ENCODE measurements at places on chromosomes 1 and 21.

DNA sequence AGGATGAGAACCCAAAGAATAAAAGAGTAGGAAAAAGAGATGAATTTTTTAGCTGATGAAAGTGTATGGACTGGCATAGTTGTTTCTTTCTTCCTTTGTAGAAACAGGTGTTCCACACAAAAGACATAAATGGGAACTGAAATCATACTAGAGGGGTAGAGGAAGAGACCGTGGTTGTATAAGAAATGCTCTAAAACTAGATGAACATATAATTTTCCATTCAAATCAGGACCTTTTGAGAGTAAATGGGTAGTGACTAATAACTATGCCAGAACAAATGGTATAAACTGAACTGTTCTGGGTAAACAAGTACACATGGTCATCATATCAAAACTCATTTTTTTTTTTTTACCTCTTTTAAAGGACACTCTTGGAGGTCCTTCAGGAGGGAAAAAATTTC is 344.2 kb downstream of the VAV3 start:
- no peak for DNase-seq

DNA sequence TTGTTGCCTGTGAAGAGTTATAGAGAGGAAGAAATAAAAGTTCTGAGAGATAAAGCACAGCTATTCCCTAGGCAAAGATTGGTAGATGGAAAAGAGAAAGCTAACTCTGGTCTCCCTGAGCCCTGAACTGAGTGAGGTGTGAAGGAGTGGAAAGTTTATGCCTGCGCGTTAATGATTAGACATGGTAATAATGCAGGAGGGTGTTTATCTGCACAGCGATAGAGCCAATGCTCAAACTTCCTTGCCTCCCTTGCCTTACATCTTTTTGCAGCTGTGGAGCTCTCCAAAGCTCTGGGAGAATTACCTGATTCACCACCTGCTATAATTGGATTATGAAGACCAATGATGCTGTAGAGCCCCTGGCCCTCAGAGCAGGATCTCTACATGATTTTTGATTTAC is 32.8 kb upstream of the CHRM3 start:
- no peak for DNase-seq

DNA sequence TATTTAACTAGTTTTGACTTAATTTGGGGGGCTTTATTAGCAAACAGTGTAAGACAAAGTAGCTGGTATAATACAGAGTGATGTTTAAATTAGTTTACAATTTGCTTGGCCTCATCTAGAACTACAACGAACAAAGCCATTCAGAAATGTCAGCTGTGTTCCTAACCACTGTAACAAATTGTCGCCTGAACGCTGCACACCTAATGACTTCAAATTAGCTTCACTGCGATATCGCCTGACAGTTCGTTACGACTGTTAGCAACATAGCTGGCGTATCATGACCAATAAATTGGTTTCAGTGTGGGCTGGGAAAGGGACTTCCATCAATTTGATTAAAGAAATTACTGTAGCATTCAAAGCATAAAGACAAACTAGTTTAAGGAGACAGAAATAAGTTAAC is 139.8 kb upstream of the USH2A start:
- no peak for DNase-seq

DNA sequence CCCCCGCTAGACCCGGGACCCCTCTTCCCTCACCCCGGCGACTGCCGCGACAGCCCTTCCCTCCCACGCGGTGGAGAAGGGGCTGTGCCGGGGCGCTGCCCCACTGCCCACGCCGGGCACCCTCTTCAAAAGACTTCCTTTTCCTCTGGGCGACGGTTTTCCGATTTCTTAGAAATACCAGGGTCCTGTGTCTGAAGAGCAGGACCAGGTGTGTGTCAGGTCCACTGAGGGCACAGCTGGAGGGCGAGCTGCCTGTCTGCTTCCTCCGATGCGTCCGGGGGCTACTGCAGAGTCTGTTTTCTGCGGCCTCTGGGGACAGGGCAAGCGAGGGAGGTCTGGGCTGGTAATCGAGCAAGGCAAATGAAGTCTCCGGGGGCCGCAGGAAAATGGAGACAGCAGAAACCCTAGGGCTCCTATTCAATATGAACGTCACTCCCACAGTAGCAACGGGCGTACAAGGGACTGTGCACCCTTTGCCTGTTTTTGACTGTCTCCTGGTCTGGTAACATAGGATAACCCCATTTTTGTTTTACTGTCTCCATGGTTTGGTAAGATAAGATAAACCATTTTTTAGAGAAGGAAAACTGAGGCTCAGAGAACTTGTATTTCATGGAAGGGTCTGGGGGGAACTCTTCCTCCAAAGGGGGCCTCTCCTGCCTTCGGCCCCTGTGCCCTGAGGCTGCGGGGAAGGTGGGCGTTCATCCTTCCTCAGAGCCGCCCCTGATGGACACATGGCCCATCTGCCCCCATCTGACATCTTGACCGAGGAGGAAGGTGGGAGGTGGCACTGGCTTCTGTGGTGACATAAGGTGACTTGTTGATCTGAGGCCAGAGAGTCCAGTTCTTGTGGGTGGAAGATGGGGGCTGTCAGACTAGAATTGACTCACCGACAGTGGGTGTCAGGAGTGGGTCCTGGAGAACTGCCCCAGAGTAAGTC is 970 bp downstream of the TNFRSF1B start:
- no peak for DNase-seq

DNA sequence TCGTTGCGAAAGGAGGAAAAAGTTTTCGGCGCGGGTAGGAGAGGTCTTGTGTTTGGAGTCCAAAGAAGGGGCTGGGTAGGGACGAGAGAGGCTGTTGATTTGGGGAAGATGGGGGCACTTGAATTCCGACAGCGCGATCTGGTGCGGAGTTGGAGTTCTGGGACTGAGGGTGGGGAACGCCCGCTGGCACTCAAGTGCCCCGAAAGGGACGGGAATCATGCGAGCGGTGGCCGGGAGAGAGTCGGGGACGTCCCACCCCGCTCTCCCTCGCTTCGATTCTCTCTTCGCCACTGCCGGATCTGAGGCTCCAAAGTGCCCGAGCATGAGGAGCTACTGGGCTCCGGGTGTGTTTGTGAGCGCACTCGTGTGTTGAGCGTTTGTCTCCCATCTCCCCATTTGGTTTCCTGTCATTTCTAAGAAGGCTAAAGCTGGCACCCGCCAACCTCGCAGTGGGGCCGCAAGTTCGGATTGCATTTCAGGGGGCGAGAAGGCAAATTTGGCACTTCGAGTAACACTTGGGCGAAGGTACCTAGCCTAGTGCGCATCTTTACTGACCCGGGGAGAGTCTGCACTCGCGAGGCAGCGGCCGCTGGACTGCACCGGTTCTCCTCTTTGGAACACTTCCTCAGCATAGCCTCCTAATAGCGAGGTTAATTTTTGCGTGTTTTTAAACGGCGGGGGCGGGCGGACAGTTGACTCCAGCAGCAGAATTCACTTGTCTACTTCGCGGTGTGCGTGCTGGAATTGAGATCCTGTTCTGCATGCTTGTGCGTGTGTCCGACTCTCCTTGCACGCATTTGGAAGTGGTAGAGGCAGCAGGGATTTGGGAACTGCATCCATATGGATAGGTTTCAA is 1.2 kb downstream of the CHRM3 start:
- DNase-seq, result no peak

DNA sequence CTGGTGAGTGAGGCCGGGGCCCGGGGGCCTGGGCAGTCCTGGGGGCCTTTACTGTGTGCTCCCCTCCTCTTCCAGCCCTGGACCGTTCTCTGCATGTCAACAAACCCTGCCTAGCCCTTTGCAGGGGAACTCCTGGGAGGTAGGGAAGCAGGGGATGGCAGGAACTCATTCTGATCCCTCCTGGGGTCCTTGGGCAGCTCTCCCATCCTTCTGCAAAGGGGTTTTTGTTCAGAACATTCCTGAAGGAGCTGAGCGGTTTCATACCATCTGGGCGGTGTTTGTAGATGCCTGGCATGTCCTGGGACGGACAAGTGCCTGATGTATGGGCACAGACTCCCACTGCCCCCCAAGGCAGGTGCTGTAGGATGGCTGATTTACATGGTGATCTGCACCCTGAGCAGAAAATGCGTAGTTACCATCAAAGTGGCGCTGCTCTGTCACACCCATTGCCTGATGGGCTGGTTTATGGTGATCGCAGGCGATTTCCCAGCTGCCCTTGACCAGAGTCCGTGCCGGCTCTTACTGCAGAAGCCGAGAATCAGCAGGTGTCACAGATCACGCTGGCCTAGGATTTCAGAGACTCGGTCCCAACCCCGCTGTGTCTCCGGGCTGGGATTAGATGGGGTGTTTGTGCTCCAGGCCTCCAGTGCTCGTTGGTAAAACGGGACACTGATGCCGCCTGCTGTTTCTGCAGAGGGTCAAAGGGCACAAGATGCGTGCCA is 71.6 kb upstream of the TRAPPC10 start:
- DNase-seq, result no peak

GRCh38 chr1:226875641-226876295 is 5.4 kb downstream of the PSEN2 start:
- no peak for DNase-seq

GRCh38 chr1:197152662-197153061 is 6.2 kb upstream of the ASPM start:
- no peak for DNase-seq

DNA sequence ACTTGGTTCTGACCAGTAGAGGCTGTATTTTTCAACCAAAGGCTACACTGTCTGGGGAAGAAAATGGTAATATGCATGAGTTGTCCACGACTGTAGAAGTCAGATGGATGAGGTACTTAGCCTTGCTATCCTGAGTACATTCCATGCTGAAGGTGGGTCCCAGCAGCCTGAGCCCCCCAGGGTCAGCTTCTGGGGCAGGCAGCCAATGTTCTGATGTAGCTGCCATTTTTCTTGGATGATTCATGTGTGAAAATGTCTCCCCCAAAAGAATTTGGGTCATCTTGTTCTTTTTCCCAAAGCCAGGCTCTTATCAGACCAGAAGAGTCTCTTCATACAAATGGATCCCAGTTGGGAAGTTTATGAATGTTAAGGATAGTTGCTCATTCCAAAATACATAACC is 172.2 kb upstream of the UBE2U start:
- DNase-seq, result no peak

DNA sequence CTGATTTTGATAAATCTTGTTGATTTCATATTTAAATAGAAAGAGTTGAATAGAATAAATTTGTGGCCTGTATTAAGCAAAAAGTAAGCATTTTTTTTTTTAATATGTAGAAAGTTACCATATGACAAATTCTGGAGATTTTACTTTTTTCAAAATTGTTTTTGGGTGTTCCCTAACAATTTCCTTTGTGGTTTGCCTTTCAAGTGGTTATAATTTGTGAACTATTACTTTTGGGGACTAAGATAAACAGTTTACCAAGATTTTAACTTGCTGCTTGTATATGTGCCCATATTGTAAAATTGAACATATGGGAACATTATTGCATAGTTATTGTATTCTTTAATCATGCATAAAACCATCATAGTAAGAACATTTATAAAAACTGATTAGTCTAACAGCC is 34.6 kb downstream of the SLC30A7 start:
- no peak for DNase-seq

GRCh38 chr1:70768216-70768615 is 279.4 kb downstream of the PTGER3 start:
- DNase-seq, result no peak

- DNase-seq, result no peak
Measured at GRCh38 chr1:162172311-162173102, 103.0 kb downstream of the NOS1AP start.

- no peak for DNase-seq
Measured at GRCh38 chr1:178025613-178026356, 55.9 kb upstream of the SEC16B start.

- no peak for DNase-seq
Measured at GRCh38 chr21:44354001-44354405, 582 bp downstream of the TRPM2 start.

- no peak for DNase-seq
Measured at GRCh38 chr1:36096500-36097432, 8.1 kb downstream of the ADPRS start.

- no peak for DNase-seq
Measured at GRCh38 chr1:32071758-32072621, 749 bp upstream of the TMEM39B start.

Measured in thoracic aorta (tissue), 2 donors.